Stimulated activated CD8-positive, alpha-beta memory T cell treated with anti-CD3 and anti-CD28 coated beads, Interleukin-7, amount 100 ng/mL, for 1 hour (primary cell): ENCODE measurements at places on chromosomes 7 and 10.
A peak's percentile ranks its signal among the peaks of the same experiment; 100 is the strongest.

DNA sequence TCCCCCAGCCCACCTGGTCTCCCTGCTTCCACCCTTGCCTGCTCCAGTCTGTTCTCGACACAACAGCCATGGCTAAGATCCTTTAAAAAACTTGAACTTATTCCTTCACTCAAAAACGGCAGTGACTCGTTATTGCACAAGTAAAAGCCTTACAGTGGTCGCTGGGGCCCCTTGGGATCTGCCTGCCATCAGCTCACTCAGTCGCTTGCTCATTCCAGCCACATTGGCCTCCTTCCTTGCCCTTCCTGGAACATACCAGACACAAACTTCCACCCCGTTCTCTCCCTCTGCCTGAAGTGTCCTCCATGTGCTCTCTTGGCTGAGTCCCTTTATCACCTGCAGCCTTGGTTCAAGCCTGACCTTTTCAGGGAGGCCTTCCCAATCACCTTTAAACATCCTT is 4.7 kb downstream of the CCNY start:
- no peak for DNase-seq

DNA sequence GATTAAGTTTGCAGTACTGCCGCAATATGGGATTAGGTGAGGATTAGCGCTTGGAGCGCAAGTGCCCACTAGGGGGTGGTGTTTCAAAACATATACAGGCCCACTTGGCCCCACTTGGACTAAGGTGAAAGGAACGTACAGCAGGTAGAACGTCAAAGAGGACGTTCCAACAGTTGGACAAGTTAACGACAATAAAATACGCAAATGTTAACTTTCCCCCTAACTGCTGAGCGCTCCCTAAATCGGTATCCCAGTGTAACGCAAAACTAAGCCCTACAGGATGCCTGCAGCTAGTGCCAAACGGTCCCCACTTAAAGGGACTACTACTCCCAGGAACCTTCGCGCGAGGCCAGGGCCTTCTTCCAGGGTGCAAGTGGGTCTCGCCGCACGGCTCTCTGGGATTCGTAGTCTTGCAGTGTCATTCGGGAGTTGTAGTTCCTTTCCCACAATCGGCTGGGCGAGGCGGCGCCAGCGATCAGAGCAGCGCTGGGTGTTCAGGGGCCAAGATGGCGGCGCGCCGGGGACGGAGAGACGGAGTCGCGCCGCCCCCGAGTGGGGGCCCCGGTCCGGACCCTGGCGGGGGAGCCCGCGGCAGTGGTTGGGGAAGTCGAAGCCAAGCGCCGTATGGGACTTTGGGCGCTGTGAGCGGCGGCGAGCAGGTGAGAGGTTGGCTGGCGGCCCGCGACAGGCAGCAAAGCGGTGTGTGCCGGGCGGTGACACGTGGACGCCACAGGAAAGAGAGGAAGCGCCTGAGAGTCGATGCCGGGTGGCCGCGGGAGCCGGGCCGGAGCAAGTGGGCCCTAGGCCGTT is at the start of gene PPRC1:
TSS of gene PPRC1 (plus strand) at position 478 of the 810 bp plus-strand sequence. CDS start at position 507, 29 bp downstream.
- DNase-seq: peak; percentile 88

DNA sequence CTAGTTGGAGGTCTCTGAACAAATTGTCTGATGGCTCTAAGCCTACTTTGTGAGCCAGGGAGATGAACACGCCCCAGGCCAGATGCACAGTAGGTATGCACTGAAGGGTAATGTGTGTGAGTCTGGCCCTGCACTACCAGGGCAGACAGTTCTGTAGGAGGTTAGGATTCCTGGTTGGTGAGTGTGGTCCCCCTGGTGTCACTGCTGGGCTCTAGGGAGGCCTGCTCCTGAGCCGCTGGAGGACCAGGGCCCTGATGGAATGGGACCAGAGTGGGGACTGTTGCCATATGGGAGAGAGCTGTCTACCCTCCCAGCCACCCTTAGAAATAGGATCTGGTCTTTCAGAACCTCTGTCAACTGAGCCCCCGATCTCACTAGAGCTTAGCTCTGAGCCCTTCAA is 42.0 kb downstream of the CDH23 start:
- DNase-seq: no peak

GRCh38 chr10:128575761-128576160 is 449.5 kb upstream of the MKI67 start:
- DNase-seq: no peak

- no peak for DNase-seq
Measured at GRCh38 chr7:7159063-7159658, 23.2 kb upstream of the C1GALT1 start.

DNA sequence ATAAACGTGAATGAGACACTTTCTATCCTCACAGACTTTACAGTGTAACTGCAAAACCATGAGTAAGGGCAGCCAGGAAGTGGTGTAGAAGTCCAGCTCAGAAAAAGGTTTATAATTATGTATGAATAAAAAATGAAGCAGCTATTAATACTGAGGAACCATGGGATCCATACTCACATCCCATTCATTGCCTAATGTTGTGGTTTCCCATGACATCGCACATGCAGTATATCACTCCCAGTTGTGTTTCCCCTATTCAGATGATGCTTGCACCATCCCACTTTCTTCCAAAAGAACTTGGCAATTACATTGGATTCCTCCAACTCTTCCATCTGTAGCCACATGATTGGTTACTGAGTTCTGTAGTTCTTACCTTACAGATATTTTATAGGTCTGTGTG is 74.5 kb upstream of the SEMA3D start:
- no peak for DNase-seq

DNA sequence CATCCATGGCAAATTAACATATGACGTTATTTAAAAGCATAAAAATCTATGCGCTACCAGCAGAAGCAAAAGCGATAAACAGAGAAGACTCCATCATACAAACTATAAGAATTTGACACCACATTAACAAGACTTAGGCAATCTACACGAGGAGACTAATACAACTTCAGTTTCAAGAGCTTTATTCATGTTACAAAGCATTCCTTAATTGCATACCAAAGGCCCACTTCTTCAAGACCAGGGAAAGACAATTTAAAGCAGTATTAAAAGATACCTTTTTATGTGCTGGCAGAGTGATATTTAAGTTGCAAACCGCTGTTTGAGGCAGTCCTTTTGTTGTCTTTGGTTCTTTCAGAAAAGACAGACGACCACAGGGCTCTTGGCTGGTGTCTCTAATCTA is 176.0 kb upstream of the CCDC6 start:
- DNase-seq: no peak

- no peak for DNase-seq
Measured at GRCh38 chr7:107924841-107925504, 34.0 kb downstream of the DLD start.

DNA sequence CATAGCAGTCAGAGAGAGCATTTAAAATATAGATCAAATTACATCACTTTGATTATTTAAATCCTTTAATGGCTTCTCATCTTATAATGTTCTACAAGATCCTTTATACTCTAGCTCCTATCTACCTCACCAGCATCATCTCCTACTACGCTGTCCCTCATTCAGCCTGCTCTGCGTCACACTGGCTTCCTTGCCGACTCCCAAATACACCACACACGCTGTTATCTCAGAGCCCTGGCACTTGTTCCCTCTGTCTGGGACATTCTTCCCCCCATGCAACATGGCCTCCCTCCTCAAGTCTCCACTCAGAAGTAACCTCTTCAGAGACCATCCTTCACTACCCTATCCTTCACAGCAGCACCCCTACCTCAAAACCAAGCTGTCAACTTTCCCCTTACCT is 46.7 kb downstream of the RNLS start:
- DNase-seq: no peak

DNA sequence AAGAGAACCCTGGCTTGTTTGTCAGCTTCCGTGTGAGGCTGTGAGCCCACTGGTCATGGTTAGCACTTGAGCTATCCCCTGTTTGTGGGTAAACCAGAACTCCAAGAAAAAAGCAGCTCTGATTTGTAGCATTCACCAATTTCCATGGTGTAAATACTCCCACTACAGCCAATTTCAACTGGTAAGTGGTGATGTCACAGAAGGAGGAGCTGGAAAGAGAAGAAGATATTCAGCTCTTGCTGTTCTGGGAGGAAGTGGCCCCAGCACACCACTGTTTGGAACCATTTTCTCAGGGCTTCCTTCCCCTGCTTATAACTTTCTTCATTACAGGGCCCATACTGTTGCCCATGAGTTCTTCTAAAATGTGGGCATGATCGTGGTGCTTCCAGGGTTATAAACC is 500.1 kb upstream of the ZMIZ1 start:
- DNase-seq: no peak

DNA sequence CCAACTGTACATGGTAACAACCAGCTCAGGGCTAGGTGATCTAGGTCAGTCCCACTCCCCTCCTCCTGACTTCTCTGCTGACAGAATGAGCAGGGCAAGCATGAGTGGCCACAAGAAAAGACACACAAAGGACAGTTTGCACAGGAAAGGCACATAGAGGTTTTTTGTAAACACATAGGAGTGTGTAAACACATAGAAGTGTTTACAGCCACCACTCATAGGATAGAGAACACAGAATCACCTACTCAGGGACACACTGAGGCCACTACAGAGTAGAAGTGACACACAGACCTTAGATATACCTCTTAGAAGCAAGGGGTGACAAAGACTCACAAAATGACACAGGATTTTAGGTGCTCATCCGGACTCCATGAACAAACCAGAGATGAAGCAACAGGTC is 19.0 kb downstream of the NUDCD3 start:
- DNase-seq: no peak

GRCh38 chr7:12111422-12112405 is 99.4 kb upstream of the TMEM106B start:
- no peak for DNase-seq

GRCh38 chr10:34845070-34845469 is 30.0 kb upstream of the PARD3 start:
- DNase-seq: no peak

GRCh38 chr10:11899067-11899876 is 76.1 kb downstream of the PROSER2 start:
- no peak for DNase-seq

GRCh38 chr7:86939197-86939814 is 120.1 kb downstream of the ELAPOR2 start:
- no peak for DNase-seq

DNA sequence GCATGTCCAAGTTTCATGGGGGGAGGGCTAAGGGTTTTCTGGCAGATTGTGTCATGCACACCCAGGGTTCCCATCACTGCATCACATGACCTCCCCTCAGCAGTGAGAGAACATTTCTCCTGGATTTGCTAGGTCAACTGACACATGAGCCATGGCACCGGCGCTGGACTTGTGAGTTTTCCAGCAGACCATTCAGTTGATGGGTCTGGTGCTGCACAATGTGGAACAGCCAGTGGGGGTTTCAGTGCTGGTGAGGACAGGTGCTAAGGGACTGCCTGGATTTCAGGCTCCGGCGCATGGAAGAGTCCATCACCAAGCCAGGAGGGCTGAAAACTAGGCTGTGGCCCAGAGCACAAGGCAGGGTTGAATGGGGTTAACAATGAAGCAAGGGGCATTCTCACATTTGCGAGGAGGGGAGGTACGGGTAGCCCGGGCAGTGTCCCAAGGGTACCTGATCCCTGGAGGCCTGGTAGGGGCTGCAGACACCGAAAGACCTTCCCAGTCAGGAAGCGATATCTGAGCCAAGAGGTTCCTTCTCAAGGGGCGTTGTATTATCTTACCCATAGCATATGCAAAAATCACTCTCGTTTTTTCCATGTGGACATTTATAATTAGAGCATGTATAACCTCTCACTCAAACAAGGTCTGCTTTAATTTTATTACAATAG is 203.0 kb downstream of the TNS3 start:
- DNase-seq: no peak
